ENCODE measurements at places on chromosomes 11 and 22. TPM values are rescaled to one million over a fixed set of nuclear protein-coding genes. Genes with fewer than 3 reads are reported as not detected.
A peak's percentile ranks its signal among the peaks of the same experiment; 100 is the strongest.

Gene TMPRSS4
- not detected for total RNA-seq

DNA sequence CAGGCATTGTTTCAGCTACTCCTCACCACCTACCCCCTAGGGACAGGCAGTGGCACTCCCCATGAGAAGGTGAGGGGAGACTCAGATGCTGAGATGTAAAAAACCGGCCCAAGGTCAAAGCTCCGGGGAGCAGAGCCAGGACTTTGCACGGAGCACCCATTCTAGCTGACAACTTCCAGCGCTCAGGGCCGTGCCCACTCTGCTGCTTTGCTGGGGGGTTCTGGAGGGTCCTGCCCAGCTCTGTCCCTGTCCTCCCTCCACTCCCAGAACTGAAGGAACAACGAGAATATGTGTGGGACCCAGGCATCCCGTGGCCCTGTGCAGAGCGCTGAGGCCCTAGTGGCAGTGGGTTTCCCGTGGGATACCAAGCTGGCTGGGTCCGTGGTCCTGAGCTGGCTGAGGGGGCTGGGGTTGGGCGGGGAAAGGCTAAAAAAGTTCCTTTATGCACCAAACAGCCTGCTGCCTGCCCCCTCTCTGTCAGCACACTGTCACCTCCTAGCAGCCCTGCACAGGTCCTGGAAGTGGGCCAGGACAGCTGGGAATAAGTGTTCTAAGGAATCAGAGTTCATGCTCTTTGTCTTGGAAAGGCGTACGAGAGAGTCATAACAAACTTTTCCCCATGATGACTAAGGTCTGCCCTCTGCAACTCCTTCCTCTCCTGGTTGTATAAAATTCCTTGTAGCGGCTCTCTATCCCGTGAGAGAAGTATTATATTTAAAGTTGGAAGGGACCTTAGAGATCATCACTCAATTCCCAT, 1.9 kb downstream of the MS4A10 start:
- DNase-seq: no peak

DNA sequence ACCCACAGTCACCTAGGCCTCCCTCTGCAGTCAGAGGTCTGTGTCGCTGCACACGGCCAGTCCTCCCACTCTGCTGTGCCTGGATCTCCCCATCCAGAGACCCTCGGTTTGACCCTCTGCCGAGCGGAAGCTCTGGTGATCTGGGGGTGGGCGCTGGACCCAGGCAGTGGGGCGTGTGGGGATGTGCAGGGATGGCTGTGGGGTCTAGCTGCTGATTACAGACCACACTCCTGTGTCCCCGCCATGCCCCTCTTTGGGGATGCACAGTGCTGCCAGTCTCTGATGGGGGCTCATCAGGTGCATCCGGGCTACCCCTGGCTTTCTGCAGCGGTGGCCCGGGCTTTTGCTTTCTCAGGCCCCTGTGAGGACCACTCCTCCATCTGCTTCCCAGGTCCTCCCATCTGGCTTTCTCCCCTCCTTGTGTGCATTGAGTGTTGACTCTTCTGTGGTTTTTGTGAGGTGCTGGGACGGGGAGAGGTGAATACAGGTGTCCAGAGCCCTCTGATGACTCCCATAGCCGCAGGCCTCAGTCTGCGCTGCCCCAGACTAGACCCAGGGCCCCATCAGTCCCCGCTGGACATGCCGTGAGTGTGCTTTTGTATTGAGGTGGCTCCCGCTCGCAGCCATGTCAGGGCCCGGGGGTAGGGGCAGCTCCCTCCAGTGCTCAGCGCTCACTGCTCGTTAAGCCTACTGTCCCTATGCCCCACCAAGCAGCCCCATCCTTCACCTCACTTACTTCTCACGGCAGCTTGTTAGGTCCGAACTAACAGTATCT, 251.6 kb downstream of the TBC1D22A start:
- DNase-seq: no peak

GRCh38 chr11:95301474-95301873, 70.5 kb upstream of the SESN3 start:
- DNase-seq: no peak

DNA sequence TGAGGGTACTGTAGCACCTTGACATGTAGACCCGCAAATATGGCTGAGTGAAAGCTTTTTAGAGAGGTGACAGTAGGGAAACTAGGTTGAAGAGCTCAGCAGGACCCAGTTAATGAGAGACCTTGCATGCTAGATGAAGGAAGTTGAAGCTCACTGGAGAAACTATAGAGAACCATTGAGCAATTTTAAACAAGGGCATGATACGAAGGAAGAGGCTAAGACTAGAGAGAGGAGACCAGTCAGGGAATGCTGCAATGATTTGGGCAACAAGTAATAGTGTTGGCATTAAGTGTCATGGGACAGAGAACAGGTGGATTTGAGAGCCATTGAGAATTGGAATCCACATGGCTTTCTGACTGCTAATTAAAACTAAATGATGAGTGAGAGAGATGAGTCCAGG, 4.1 kb downstream of the OLFML1 start:
- no peak for DNase-seq

Gene KCNJ11
- 22.3 TPM for total RNA-seq

DNA sequence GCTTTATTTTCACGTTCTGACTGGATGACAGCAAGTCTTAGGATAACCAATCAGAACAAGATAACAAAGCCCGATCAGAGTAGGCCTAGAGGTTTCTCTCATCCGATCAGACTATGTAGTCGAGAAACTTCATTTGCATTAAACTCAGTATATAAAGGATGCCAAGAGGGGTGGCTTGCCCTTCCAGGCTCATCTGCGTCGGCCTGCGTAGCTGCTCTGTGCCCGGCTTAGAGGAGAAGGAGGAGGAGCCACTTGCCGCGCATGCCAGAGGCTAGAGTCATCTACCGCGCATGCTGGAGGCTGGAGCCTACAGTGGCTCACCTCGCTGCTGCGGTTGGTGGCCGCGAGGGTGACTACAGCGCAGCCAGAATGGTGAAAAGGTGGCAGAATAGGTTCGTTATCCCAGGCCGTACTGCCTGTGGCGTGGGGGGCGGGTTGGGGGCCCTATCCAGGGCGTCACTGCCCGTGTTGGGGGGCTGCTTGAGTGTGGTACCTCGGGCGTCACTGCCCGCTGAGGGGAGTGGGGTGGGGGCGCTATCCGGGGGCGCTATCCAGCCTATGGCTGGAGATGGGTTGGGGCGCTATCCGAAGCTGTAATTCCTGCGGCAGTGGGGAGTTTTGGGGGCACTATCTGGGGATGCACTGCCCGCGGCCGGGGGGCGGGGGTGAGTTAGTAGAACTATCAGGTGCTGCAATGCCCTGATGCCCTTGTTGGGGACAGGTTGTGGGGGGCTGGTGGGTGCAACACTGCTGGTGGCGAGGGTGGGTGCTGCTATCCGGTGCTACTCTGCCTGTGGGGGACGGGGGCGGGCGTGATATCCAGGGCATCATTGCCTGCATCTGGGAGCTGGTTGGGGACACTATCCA, at the start of gene RFPL2:
Gene RFPL2 (minus strand): TSS at position 218 of the 867 bp plus-strand sequence. CDS start 2,622 bp downstream, outside the sequence.
- DNase-seq: peak; percentile 74

DNA sequence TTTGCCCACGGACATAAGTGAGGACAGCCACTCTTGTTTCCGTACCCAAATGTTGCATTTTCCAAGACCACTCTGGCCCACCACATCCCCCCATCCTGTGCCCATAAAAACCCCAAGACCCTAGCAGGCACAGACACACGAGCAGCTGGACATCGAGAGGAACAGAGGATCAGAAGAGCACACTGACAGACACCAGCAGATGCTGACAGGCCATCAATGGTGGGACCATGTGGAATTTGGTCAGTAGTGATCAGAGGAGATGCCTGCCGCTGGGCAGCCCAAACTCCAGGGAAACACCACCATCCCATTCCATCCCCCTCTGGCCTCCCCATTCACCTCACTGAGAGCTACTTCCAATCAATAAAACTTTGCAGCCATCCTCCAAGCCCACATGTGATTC, 87.0 kb downstream of the DLG2 start:
- DNase-seq: no peak

DNA sequence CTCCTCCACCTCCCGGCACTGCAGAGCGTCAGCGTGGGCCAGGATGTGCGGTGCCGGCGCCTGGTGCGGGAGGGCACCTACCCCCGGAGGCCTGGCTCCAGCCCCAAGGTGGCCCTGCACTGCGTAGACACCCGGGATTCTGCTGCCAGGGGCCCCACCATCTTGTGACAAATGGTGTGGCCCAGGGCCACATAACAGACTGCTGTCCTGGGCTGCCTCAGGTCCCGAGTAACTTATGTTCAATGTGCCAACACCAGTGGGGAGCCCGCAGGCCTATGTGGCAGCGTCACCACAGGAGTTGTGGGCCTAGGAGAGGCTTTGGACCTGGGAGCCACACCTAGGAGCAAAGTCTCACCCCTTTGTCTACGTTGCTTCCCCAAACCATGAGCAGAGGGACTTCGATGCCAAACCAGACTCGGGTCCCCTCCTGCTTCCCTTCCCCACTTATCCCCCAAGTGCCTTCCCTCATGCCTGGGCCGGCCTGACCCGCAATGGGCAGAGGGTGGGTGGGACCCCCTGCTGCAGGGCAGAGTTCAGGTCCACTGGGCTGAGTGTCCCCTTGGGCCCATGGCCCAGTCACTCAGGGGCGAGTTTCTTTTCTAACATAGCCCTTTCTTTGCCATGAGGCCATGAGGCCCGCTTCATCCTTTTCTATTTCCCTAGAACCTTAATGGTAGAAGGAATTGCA, 13.5 kb downstream of the TSKU start:
- DNase-seq: no peak

GRCh38 chr22:44057401-44057987, 33.4 kb downstream of the PARVB start:
- DNase-seq: no peak

GRCh38 chr11:105168457-105168856, 28.9 kb upstream of the CARD18 start:
- DNase-seq: no peak

Gene SPON1
- 24.1 TPM for total RNA-seq

DNA sequence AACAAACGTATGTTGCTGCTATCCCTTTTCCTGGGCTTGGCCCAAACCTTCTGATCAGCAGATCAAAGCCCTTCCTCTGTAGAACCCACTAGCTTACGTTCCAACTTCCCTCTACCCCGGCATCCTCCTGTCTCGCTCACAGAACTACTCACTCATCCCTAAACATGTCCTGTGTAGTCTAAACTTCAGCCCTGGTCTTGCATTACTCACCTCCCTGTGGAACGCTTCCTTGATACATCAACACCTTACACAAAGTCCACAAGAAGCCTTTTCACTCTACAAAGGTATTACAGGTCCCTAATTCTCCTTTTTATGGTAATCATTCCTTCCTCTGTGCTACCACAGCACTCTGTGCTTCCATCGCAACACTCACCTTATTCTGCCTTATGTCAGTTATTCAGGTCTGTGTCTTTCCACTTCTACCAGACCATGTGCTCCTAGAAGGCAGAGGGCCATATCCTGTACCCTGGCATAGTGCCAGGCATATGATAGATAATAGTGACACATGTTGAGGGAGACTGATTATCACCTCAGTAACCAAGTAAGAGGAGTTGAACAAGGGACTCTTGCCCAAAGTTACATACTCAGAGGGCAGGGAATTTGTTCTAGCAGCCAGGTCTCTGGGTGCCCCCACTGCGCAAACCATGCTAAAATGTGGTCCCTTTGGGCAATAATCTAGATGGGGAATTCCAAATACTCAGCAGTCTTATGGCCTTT, 41.6 kb downstream of the USP35 start:
- DNase-seq: no peak

Gene OR8D4
- not detected for total RNA-seq

Gene MMP11
- 0.63 TPM for total RNA-seq

GRCh38 chr11:131370901-131371790, 731 bp downstream of the NTM start:
- no peak for DNase-seq

- DNase-seq: peak; percentile 82
Measured at GRCh38 chr22:24951942-24952836, at the start of gene KIAA1671. Gene KIAA1671 (plus strand): TSS chr22:24952716. CDS start chr22:25028000, 75,284 bp downstream.

Gene ACRV1
- 1.1 TPM for total RNA-seq

DNA sequence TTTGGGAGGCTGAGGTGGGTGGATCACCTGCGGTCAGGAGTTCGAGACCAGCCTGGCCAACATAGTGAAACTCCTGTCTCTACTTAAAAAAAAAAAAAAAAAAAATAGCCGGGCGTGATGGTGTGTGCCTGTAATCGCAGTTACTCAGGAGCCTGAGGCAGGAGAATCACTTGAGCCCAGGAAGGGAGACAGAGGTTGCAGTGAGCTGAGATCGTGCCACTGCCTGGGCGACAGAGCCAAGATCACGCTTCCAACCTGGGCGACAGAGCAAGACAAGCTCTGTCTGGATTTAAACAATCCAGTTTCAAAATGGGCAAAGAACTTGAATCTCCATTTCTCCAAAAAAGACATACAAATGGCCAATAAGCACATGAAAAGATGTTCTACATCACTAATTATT, 12.5 kb downstream of the LMO2 start:
- no peak for DNase-seq

- DNase-seq: no peak
Measured at GRCh38 chr11:60159868-60160267, 23.0 kb downstream of the MS4A6A start.

- DNase-seq: no peak
Measured at GRCh38 chr11:65599955-65600246, 4.3 kb upstream of the KCNK7 start.

Gene OR10A3
- not detected for total RNA-seq

Gene SLC22A6
- total RNA-seq: 0.56 TPM

DNA sequence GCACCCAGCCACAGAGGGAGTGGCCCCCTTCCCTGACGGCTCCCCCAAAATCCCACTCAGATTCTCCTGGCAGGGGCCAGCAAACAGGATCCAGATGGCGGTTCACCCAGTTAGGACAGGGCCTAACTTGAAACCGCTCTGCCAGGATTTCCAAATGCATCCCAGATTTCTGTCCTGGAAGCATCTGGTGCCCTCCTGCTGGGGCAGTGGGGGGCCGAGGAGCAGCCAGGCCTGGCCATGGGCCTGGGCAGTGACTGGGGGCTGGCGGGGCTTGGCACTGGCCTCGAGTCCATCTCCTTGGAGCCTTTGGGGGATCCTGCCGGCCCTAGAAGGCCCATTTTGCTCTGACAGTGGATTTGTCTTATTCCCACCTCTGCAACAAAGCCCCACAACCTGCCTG, 17.9 kb upstream of the EMID1 start:
- DNase-seq: no peak

Gene TTLL12
- total RNA-seq: 38.5 TPM

Gene SLC22A9
- 2.1 TPM for total RNA-seq

Gene DCHS1
- total RNA-seq: 8.1 TPM

GRCh38 chr11:110710628-110711381, 1.4 kb downstream of the ARHGAP20 start:
- DNase-seq: peak; percentile 45

DNA sequence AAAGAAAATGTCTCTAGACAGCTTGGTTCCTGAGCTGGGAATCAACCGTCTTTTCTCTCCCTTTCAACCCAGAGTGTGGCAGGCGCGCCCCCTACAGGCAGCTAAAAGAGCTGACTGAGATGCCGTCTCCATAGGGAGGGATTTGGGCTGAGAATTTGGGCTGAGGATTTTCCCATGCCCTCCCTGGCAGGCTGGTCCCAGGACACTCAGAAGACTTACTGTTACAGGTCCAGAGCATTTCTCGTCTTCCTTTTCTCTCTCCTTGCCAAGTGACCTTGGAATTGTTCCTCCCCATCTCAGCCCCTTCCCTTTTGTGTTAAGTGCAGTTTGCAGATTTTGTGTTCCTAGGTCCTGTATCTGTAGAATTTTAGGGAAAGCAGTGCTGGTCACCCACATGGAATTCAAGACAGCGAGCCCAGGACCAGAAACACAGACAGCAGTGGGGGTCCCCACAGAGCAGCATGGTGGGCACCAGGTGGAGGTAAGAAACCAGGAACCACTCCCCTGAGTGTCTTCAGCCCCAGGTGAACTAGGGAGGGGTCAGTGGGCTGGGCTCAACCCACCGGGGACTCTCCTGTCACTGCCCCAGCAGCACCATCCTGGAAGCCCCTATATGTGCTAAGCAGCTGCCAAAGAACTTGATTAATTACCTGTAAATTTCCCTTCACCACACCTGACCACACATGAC, 9.9 kb upstream of the IGLL5 start:
- no peak for DNase-seq

Measured in dorsolateral prefrontal cortex (tissue), 122 donors.